ENCODE measurements at places on chromosomes 16 and 17.

- DNase-seq, result no peak
Observed at GRCh38 chr16:73794994-73795393, 501.6 kb upstream of the PSMD7 start.

GRCh38 chr17:733743-734142 is 1.3 kb downstream of the TLCD3A start:
- no peak for DNase-seq

GRCh38 chr16:11078812-11079459 is 134.6 kb downstream of the CLEC16A start:
- no peak for DNase-seq

- no peak for DNase-seq
Observed at GRCh38 chr17:34442387-34443111, 79.5 kb upstream of the CCL1 start.

DNA sequence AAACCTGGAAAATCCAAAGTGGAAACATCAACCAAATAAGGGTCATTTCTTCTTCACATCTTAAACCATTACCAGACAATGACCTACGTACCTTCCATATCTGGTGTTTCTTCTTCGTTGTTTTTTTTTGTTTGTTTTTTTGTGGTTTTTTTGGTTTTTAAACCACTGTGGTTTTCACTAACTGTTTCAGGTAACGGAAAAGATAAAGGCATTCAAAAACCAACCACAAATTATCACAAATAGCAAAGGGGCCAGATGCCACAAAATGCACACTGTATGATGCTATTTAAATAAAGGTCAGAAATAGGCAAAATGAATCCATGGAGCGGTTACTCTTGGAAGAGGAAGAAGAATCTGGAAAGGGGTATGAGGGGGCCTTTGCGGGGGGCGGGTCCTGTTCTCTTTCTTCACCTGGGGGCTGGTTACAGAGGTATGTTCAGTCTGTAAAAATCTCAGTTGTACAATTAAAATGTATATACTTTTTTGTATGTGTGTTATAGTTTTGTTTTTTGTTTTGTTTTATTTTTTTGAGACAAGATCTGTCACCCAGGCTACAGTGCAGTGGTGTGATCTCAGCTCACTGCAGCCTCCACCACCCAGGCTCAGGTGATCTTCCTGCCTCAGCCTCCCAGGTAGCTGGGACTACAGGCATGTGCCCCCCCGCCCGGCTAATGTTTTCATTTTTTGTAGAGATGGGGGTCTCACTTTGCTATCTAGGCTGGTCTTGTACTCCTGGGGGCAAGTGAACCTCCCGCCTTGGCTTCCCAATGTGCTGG is 29.6 kb downstream of the LITAF start:
- no peak for DNase-seq

- DNase-seq, result no peak
Observed at GRCh38 chr17:56893503-56893902, 20.3 kb downstream of the TRIM25 start.

DNA sequence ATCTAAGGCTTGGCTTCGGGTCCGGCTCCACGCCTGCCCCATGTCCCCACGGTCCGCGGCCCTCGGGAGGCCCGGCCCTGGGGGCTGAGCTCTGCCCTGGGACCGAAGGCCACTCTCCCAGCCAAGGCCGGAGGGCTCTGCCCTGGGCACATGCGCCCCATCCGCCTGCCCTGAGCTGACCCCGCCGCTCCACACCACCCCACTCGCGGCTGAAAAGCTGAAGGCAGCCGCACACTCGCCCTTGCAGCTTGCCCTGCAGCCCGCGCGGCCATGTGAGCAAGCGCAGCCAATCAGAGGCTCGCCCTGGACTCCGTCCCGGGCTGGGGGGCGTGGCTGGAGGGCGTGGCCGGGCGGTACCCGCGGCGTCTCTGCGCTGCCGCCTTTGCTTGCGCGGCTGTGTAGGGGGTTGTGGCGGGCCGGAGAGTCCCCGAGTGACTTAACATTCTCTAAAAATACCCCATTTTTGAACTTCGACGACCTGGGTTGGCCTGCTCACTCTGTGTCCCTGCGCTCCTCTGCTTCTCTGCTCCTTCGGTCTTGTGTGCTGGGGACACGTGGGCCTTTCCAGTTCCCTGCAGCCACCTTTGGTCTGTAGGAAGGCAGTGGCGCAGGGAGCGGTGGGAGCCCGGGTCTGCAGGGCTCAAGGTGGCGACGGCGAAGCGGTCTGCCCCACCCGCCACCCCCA is 8.8 kb upstream of the MAP2K3 start:
- peak; percentile 94 for DNase-seq

GRCh38 chr17:68570526-68570925 is 30.6 kb downstream of the FAM20A start:
- DNase-seq, result no peak

DNA sequence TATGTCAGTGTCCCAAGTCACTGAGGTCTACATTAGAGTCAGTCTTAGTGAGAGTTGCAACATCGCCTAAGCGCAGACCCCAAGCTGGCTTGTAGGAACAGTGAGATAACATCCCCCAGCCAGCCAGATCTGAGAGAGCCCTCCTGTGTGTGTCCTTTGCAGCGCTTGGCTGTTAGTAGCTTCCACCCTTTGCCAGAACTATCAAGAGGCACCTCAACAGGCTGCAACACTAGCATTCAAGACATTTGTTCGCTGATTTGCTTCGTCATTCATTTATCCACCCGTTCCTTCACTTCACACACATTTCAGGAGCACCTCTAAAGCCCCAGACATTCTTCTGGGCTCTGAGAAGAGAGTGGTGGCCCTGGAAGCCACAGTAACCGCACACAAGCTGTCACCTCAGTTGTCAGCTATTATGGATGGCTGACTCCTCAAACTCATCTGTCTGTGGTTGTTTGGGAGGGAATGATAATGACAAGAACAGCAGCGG is 289.6 kb downstream of the WWOX start:
- no peak for DNase-seq

- DNase-seq, result no peak
Observed at GRCh38 chr17:70271200-70271599, 101.9 kb downstream of the KCNJ2 start.

DNA sequence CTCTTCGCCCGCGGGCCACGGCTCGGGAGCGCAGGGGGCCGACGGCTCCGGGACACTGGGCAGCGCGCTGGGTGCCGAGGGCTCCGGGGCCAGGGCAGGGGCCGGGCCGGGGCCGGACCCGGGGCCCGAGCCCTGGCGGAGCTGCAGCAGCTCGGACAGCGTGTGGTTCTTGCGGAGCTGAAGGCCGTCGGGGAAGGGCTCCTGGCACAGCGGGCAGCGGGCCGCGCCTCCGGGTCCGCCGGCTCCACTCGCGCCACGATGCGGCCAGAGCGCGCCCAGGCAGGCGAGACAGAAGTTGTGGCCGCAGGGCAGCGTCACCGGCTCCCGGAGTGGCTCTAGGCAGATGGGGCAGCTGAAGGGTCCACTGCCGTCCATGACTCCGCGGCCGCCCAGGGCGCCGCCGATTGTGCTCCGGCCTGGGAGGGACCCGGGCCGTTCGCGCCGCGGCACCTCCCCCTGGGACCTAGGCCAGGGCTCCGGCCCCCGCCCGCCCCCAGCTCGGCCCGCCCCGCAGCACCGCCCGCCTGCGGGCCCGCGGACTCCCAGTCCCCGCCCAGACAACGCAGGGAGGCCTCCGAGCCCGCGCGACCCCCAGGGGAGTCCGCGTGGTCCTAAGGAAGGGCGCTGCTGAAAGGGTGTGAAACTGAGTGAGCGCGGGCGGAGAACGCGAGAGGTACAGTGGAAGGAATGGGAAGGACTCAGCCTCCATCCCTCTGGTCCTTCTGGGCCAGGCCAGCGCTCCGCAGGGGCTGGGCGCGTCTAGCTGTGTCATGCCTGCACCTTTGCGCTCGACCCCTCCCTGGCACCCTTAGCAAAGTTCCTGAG is at the start of gene TRIM47:
Gene TRIM47, minus strand, starts transcription at position 408 of the 825 bp plus-strand sequence. Its CDS starts 33 bp downstream, at position 375.
- no peak for DNase-seq
